ENCODE measurements at places on chromosomes 4 and X.
A peak's percentile ranks its signal among the peaks of the same experiment; 100 is the strongest.

DNA sequence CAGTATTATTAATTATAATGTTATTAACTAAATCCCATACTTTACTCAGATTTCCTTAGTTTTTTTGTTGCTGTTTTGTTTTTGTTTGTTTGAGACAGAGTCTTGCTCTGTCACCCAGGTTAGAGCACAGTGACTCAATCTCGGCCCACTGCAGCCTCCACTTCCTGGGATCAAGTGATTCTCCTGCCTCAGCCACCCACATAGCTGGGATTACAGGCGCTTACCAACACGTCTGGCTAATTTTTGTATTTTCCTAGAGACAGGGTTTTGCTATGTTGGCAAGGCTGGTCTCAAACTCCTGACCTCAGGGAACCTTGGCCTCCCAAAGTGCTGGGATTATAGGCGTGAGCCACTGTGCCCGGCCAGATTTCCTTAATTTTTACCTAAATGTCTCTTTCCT, 72.2 kb downstream of the ANAPC4 start:
- DNase-seq = no peak

GRCh38 chr4:23887989-23888388, 1.9 kb downstream of the PPARGC1A start:
- DNase-seq = no peak

DNA sequence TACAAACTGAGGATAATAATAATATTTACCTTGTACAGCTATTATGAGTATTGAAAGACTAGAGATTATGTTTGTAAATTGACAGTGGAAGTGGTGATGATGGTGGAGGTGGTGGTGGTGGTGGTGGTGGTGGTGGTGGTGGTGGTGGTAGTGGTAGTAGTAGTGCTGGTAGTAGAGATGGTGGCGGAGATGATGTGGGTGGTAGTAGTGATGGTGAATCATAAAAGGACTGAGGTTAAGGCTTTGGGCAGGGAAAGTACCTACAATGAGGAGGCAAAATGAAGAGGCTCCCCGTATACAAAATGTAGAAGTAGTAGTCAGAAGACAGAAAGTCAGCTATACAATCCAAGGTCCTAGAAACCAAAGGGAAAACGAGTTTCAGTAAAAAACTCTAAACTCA, 214.1 kb downstream of the BCOR start:
- peak; percentile 15 for DNase-seq

DNA sequence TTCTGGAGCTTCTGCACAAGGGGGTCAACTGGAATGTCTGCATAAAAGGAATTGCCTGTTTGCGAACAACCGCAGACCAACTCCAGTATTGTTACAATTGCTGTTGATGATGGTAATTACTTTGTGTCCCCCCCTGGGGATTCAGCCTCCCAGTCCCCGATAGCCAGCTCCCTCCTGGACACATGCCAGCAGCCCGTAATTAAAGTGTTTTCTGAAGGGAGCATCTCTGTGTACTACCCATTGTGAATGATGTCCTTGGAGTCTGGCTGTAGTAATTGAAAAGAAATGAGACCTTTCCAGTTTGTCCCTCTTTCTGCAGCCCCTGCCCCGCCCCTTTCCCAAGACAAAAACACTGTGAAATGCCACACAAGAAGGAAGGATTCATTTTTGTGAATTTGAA, 377.1 kb upstream of the LCORL start:
- no peak for DNase-seq

DNA sequence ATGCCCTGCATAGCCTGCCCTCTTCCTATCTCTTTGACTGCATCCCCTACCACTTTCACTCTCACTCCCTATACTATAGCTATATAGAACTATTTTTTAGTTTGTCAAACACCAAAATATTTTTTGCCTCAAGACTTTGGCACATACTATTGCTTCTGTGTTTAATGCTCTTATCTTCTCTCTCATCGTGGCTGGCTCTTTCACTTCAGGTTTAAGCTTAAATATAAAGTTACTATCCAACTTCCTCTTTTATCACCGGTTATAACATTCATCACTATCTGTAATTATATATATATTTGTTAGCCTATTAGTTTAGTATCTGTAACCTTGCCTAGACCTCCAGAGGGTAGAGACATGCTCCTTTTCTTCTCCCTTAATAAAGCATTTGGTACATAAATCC, 11.5 kb upstream of the HMGB2 start:
- DNase-seq = no peak

DNA sequence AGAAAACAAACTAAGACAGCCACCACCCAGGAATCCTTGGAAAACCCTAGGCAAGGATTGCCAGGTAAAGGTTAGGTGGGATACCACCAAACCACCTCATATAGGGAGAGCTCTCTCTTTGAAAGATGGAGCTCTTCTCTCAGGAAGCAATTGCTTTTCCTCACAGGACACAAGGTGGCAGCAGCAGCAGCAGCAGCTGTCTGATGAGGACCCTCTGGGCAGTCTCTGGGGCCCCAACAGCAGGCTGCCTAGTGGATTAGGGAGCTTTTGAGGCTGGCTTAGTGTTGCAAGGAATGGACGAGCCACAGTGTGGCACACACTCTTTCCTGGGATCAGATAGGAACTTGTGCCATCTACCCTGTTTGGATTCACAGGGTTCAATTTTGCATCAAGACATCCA, 41.4 kb upstream of the CHRDL1 start:
- DNase-seq = no peak

All from CD4-positive, alpha-beta T cell treated with Interleukin-10 for 1 hour (primary cell).